Regular cardiac myocyte (primary cell): ENCODE measurements at places on chromosomes 4 and X. TPM values are rescaled to one million over a fixed set of nuclear protein-coding genes. Genes with fewer than 3 reads are reported as not detected.

BLTP1 gene
- 40.1 and 77.5 TPM in 2 replicates for total RNA-seq

AFM gene
- total RNA-seq, result not detected in 2 replicates

PAGE4 gene
- total RNA-seq, result not detected in 2 replicates

CORIN gene
- total RNA-seq, result 0.58 and 0.85 TPM in 2 replicates

NDUFA1 gene
- total RNA-seq, result 56.7 and 58.7 TPM in 2 replicates

SMAD1 gene
- 10.1 and 10.5 TPM in 2 replicates for total RNA-seq

CCDC160 gene
- not detected in 2 replicates for total RNA-seq

CT45A10 gene
- not detected in 2 replicates for total RNA-seq

TRIM2 gene
- 21.7 and 45.4 TPM in 2 replicates for total RNA-seq

EBP gene
- total RNA-seq, result 23.4 and 76.1 TPM in 2 replicates

POLN gene
- total RNA-seq, result 3.6 and 6.2 TPM in 2 replicates

GPR50 gene
- not detected in 2 replicates for total RNA-seq

ZNF732 gene
- total RNA-seq, result 0.28 and 1.2 TPM in 2 replicates

FAM47A gene
- total RNA-seq, result not detected in 2 replicates

SLC9A7 gene
- 56.9 and 67.9 TPM in 2 replicates for total RNA-seq

NR0B1 gene
- total RNA-seq, result not detected in 2 replicates

SLITRK2 gene
- not detected in 2 replicates for total RNA-seq

RGN gene
- total RNA-seq, result 0.58 and 2.8 TPM in 2 replicates

HMGB3 gene
- 3.9 and 20.1 TPM in 2 replicates for total RNA-seq

PRSS12 gene
- 9.3 and 14.6 TPM in 2 replicates for total RNA-seq

NEUROG2 gene
- total RNA-seq, result not detected in 2 replicates

TCEAL6 gene
- not detected in 2 replicates for total RNA-seq

EFHC2 gene
- total RNA-seq, result 0.28 TPM in 1 of 2 replicates, not detected in the other

TMEM35A gene
- total RNA-seq, result 5.1 and 8.2 TPM in 2 replicates

MAGEA2B gene
- total RNA-seq, result not detected in 2 replicates

SLC10A3 gene
- total RNA-seq, result 20.3 and 26.8 TPM in 2 replicates

TECRL gene
- total RNA-seq, result not detected in 2 replicates

SH3RF1 gene
- 29.0 and 58.1 TPM in 2 replicates for total RNA-seq

ART3 gene
- total RNA-seq, result 0.56 TPM in 1 of 2 replicates, not detected in the other

POU3F4 gene
- total RNA-seq, result not detected in 2 replicates

BEND4 gene
- not detected in 2 replicates for total RNA-seq

NXF2 gene
- not detected in 2 replicates for total RNA-seq

SRD5A3 gene
- total RNA-seq, result 10.7 and 18.0 TPM in 2 replicates

P2RY4 gene
- not detected in 2 replicates for total RNA-seq

GYPE gene
- total RNA-seq, result 0.56 and 1.5 TPM in 2 replicates

JAKMIP1 gene
- total RNA-seq, result not detected in 2 replicates

FOXR2 gene
- total RNA-seq, result not detected in 2 replicates

ADAM29 gene
- not detected in 2 replicates for total RNA-seq

CABS1 gene
- total RNA-seq, result not detected in 2 replicates

SPIN4 gene
- total RNA-seq, result 2.5 and 8.4 TPM in 2 replicates

PCDH18 gene
- 47.0 and 67.9 TPM in 2 replicates for total RNA-seq

FGB gene
- total RNA-seq, result not detected in 2 replicates

DNAAF6 gene
- not detected in 2 replicates for total RNA-seq

BEX3 gene
- 284 and 308 TPM in 2 replicates for total RNA-seq

PLP1 gene
- total RNA-seq, result under 0.01 and 0.28 TPM in 2 replicates

SRPX2 gene
- total RNA-seq, result 57.9 and 171 TPM in 2 replicates

CLTRN gene
- under 0.01 and 0.28 TPM in 2 replicates for total RNA-seq

EMCN gene
- 2.5 and 6.5 TPM in 2 replicates for total RNA-seq
